Right ventricle myocardium superior (tissue), 1 donor: ENCODE measurements at places on chromosomes 1 and 21. TPM values are rescaled to one million over a fixed set of nuclear protein-coding genes. Genes with fewer than 3 reads are reported as not detected.

HIVEP3 gene
- total RNA-seq: 6.4 TPM

DNA sequence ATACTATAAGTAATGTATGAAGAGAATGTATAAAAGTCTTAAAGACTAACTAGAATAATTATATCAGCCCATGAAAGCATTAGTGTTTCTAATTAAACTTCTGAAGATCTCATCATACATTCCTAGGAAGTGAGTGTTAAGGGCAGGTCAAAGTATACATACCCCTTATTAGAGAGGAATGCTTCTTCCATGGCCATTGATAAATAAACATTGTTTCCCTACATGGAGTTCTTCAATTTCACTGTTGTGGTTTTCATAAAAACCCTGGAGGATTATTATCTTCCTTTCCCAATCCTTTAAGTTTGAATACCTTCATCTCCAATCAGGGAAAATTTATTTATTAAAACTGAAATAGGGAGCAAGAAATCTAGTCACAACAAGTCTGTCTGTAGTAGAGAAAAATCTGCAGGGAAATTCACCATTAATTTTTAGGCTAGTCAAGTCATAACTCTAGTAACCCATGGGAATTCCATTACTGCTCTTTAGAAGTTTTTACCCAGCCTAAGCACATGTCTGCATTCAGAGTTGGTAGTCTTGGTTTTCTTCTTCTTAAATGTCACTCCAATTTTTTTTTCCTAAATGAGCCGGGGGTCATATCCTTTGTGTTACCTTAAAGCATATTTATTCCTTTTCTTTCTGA lies 147.0 kb downstream of the TNFSF18 start:
- DNase-seq: no peak

- no peak for DNase-seq
Observed at GRCh38 chr1:14666373-14666772, 67.9 kb downstream of the KAZN start.

DNA sequence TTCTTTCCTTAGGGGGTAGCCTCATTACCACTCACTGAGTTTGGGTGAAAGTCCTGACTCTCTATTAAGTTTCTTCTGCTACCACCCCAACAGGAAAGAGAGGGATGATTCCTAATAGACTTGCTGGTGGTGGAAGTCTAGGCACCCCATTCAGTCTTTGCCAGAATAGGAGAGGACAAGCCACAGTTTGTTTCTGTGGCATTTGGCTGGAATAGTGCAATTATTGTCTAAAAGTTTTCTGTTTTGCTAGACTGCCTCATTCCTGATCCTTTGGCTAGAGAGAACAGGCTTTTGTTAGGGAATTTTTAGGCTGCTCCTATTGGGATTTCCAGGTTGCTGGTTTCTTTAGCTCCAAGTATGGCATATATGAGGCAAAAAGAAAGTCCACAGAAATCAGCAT lies 9.9 kb upstream of the HJV start:
- DNase-seq: no peak
